ENCODE measurements at places on chromosomes 1 and 21.

DNA sequence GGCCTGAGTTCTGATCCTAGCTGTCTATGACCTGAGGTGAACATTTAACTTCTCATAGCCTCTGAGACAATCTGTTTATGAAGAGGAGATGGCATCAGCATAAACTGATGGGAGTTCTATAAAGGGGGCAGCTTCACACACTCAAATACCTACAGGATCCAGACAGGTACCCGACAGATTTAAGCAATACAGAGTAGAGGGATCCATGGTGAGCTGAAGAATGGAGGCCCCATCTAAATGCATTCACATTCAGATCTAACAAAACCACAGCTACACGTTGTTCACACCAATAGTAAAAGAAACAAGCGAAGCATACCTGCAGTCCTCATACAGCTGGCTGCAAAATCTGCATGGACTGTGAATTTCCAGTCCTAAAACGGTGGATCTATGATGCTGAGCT, 48.7 kb upstream of the ESRRG start:
- no peak for DNase-seq

DNA sequence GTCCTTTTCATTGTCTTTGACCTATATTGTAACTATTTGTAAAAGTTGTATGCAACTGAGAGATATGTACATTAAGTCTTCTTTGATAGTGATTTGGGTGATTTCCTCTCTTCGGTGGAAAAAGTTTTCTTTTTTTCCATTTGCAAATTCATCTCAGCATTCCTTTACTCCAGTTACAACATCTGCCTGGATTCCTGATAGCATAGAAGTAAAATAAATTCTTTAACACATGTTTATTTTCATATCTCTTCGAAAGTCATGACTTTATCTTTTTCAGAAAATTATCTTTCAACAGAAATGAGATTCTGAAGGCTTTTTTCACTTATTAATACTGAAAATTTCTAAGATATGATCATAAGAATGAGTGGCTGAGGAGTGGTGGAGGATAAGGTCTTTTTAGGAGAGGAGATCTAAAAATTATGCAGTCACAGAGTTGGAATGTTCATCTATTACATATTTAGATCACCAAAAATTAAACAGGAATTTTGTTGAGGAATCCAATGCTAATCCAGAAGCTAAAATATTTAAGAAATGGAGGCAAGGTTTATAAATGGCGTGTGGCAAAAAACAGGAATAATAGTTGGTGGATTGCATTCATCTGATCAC, 400.5 kb downstream of the KCNT2 start:
- DNase-seq, result no peak

DNA sequence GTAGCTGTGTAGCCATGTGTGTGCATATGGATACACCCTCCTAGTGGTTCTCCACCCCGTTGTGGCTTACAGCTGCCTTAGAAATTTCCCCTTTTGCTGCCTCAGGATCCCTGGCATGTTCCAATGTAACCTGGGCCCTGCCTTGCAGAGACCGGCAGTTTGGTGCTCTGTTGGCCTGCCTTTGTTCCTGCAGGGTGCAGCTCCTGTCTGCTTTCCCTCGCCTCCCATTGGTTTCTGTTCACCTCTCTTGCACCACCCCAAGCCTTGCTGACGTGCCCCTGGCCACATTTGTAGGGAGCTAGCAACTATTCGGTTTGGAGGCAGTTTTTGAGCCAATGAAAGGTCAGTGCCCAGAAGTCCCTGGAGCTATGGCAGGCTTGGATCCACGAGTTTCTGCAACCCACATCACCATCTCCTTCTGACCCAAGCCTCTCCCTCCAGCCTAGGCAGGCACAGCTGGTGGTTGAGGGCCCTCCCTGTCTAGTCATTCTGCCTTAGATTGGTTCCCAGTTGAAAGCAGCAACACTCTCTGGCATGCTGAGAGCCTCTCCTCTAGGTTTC, 54.9 kb downstream of the MAB21L3 start:
- no peak for DNase-seq

DNA sequence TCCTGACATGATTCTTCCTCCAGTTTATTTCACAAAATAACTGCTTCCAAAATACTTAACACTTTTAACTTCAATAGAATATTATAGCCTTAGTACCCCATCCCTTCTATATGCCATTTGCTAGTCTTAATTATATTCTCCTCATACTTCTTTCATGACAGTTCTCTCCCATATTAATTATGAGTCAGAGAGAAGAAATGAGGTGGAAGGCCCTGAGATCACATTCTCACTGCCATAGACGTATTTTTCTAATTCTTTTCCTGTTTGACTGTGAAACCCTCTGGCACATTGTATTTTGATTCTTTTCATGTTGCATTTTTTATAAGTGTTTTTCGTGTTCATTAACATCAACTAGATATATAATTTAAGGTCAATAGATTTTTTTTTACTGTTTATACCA, 88.4 kb downstream of the GTF2B start:
- no peak for DNase-seq

- DNase-seq, result no peak
Measured at GRCh38 chr1:245272676-245273075, 117.9 kb downstream of the KIF26B start.

GRCh38 chr21:46173573-46173972, 10.7 kb downstream of the SPATC1L start:
- DNase-seq, result no peak

GRCh38 chr1:212791261-212791675, 309 bp downstream of the NSL1 start:
- DNase-seq, result no peak

DNA sequence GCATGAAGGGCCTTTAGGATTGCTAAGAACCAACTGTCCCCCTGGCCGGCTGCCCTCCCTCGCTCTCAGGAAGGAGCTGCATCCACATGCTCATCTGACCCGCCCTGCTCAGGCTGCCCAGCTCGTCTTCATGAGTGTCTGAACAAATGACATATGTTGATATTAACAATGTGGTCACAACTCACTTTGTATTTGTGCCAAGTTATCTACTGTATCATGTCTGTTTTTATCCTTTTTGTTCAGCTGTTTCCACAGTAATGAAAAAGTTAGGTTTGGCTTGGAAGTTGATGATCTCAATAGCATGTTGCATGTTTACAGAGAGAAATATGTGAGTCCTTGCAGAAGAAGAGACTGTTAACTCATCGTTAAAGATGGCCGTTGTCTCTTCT, 75.1 kb downstream of the PHTF1 start:
- no peak for DNase-seq

GRCh38 chr1:162663589-162664106, 31.4 kb downstream of the DDR2 start:
- no peak for DNase-seq

DNA sequence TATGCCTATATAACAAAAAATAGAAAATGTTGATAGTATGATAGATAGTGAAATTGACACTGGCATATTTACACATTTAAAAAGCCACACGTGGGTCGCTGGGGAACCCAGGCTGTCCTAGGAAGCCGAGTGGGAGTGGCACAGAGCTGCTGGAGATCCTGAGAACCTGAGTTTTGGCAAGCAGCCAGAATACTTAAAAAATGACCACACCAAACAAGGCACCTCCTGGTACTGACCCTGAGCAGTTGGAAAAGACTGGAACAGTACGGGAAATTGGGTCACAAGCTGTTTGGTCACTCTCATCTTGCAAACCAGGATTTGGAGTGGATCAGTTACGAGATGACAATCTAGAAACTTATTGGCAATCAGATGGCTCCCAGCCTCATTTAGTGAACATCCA, 111.5 kb downstream of the ZFYVE9 start:
- no peak for DNase-seq

GRCh38 chr1:179493323-179493722, 82.4 kb downstream of the NPHS2 start:
- no peak for DNase-seq

DNA sequence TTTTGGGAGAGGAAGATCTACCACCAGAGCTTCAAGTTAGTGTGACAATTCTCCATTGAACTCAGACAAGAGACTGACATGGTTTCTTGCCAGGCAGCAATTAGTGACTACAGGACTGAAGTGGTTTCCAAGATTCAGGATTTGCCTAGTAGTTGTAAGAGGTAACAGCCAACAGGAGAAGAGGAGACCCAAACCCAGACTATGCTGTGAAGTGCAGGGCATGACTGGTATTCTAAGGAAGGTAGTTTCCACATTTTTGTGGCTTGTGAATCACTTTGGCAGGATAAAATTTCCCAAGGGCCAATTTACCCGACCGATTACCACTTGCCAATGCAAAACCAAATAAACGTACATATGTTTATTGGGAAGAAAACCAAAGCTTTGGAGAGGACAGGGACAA, 14.7 kb upstream of the RAP1A start:
- DNase-seq, result no peak

- no peak for DNase-seq
Measured at GRCh38 chr1:15322648-15323350, 75.8 kb downstream of the FHAD1 start.

Measured in stimulated activated CD4-positive, alpha-beta T cell treated with anti-CD3 and anti-CD28 coated beads, Interleukin-1b, Interleukin-23, amount 100 ng/mL, for 4 hours (primary cell).